ENCODE measurements at places on chromosomes 7 and 10.
A peak's percentile ranks its signal among the peaks of the same experiment; 100 is the strongest.

- DNase-seq, result no peak
- H3K4me1 ChIP-seq, result no peaks in the 10 kb centered on the region
- no peaks in the 10 kb centered on the region for H3K36me3 ChIP-seq
Observed at GRCh38 chr10:77507291-77507880, 130.2 kb downstream of the KCNMA1 start.

DNA sequence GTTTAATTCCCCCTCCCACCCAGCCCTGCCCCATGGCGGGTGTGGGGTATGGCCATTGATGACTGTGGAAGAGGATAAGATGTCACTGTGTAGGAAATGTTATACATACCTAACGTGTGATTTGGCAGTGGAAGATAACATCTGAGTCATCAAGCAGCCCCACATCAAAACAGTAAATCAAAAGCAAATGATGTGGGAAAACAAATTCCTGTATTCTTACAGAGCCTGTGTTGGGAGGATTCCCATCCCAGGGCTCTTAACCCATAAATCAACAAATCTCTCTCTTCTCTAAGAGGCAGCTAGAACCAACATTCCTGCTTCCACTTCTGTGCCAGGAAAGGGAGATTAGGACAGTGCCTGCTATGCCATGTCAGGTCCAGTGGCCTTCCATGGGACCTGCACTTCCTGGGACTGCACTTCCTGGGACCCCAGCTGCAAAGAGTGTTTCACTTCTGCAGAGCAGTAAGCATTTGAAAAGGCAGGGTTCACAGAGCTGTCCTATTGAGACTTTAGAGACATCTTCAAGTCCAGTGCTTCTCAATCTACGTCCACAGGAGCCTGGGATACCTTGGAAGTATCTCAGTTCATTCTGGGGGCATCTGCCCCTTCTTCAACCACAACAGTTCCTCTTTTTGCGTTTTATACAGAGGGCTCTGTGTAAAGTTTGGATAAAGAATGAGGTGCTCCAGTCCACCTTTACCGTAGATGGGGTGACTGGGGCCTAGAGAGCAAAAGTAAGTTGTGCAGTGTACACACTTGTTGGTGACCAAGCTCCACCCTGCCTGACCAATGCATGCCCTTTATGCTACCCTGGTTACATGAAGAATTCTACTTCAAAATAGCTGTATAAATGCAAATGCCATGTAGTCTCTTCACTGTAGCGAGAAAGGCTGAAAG lies 45.7 kb downstream of the ATXN7L1 start:
- peaks cover 18% of the 10 kb centered on the region for H3K4me1 ChIP-seq
- H3K27me3 ChIP-seq, result no peaks in the 10 kb centered on the region
- no peaks in the 10 kb centered on the region for H3K36me3 ChIP-seq
- no peak for DNase-seq
- no peak overlapping the region for H3K27ac ChIP-seq

- H3K4me3 ChIP-seq, result no peak overlapping the region
- H3K27me3 ChIP-seq, result no peaks in the 10 kb centered on the region
- H3K36me3 ChIP-seq, result no peaks in the 10 kb centered on the region
Observed at GRCh38 chr10:121085367-121085766, 234.2 kb downstream of the WDR11 start.

- no peak overlapping the region for H3K27ac ChIP-seq
- H3K4me3 ChIP-seq, result no peak overlapping the region
- no peak for DNase-seq
- no peaks in the 10 kb centered on the region for H3K27me3 ChIP-seq
Observed at GRCh38 chr10:119478811-119479341, 63.6 kb downstream of the RGS10 start.

DNA sequence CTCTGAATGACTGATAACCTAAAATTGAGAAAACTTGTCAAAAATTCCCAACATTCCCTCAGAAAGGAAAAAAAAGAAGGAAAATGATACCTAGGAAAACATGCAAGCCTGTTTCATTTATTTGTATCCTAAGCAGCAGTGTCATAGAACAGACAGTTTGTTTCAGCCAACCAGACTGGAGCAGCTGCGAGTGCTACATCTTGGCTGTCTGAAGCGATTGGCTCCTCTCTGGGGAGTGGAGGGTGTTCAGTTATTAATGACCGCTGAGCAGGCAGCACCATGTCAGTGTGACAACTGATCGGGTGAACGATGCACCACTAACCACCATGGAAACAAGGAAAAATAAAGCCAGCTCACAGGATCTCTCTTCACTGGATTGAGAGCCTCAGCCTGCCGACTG lies at the start of gene LRRN3:
Gene LRRN3 (plus strand): TSS at position 282 of the 400 bp plus-strand sequence. CDS start 31,646 bp downstream, outside the sequence.
- H3K36me3 ChIP-seq, result no peaks in the 10 kb centered on the region
- no peaks in the 10 kb centered on the region for H3K27me3 ChIP-seq
- H3K27ac ChIP-seq, result no peak within 1 kb of the TSS
- H3K4me3 ChIP-seq, result peak within 1 kb of the TSS; percentile 35
- peak; percentile 53 for DNase-seq

- no peak overlapping the region for H3K4me3 ChIP-seq
- no peaks in the 10 kb centered on the region for H3K27me3 ChIP-seq
- no peaks in the 10 kb centered on the region for H3K4me1 ChIP-seq
- no peak for DNase-seq
- H3K36me3 ChIP-seq, result no peaks in the 10 kb centered on the region
- no peak overlapping the region for H3K27ac ChIP-seq
Observed at GRCh38 chr10:103466734-103467133, 8.0 kb upstream of the CALHM1 start.
